ENCODE measurements at places on chromosomes 4 and X.

GRCh38 chr4:79492148-79492547, 84.1 kb upstream of the GK2 start:
- DNase-seq, result no peak

DNA sequence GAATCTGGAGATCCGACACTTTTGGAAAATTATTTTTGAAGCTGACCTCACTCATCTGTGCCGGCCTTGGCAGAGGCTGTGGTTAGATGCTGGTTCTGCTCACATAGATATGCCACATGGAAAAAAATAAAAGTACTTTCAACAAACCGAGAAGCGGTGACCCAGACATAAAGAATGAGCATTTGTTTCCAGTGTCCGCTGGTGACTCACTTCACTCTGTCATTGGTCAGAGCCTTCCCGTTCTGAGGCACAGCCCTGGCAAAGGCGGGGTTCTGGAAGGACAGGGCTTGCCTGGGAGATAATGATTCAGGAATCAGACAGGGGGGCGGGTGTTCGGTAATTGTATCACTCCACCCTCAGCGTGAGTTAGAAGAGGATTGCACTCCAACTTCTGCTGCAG, 172.4 kb upstream of the MXRA5 start:
- no peak for DNase-seq

DNA sequence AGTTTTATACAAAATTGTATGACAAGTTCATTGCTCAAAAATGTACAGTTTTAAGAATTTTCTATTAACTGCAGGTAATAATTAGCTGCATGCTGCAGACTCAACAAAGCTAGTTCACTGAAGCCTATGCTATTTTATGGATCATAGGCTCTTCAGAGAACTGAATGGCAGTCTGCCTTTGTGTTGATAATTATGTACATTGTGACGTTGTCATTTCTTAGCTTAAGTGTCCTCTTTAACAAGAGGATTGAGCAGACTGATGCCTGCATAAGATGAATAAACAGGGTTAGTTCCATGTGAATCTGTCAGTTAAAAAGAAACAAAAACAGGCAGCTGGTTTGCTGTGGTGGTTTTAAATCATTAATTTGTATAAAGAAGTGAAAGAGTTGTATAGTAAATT, 131.0 kb downstream of the TET2 start:
- no peak for DNase-seq

GRCh38 chr4:60805500-60806313, 394.4 kb upstream of the ADGRL3 start:
- DNase-seq, result no peak

DNA sequence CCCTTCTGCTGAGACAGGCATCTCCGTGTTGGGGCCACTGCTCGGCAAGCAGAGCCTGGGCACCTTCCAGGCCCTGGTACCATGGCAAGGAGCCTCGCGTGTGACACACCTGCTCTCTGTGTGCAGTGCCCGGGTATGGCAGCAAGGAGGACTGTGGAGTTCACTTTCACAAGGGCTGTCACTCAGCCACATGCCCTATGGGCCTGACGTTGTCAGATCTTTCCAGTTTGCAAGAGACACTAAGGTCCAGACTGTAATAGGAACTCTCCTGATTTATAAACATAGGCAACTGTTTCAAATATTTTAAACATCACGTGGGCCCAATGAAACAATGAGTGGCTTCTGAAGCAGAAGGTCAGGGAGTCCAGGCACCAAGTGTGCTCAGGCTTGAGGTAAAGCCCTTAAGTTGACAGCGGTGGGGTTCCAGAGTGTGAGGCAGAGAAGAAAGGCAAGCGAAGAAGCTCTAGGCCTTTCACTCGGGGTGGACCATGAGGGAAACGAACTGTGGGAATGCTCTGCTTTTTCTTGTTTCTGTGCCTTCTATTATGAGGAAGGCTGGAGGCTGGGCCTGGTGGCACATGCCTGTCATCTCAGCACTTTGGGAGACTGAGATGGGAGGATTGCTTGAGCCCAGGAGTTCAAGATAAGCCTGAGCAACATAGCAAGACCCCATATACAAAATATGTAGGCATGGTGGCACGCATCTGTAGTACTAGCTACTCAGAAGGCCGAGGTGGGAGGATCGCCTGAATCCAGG, 108.6 kb upstream of the TRIM2 start:
- DNase-seq, result no peak

GRCh38 chr4:108191269-108191914, 22.7 kb upstream of the LEF1 start:
- no peak for DNase-seq

GRCh38 chr4:36823199-36823967, 421.2 kb upstream of the NWD2 start:
- DNase-seq, result no peak

- DNase-seq, result no peak
Observed at GRCh38 chr4:147284935-147285334, 196.0 kb upstream of the EDNRA start.

DNA sequence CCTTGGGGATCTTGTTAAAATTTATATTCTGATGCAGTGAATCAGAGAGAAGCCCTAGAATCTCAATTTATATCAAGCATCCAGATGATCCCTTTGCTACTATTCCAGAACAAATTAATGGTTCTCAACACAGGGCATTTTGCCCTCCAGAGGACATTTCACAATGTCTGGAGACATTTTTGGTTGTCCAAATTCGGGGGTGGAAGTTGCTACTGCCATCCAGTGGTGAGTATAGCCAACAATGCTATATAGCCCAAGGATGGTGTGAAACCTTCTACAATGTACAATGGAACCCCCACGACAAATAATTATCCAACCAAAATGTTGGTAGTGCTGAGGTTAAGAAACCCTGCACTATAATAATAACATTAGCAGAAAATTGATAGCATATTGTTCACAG, 2440.0 kb downstream of the PCDH7 start:
- DNase-seq, result no peak

DNA sequence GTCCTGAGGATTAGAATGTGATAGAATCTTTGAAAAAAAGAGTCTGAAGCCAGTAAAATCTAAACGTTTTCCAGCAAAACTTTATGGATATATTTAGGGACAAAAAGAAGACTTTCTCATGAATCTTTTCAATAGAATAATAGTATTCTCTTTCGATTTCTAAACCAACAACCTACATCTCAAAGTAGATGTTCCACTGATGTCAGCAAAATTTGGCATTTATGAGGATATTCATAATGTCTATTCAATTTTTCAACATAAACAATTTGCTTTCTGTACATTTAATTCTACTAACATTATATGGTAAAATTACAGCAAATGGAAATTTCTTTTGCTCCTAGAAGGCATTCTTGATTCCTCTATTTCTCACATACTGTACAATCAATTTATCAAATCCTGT, 886.5 kb downstream of the CENPC start:
- DNase-seq, result no peak

GRCh38 chrX:23756165-23756564, 13.1 kb upstream of the ACOT9 start:
- DNase-seq, result peak; percentile 79

GRCh38 chrX:1418901-1419544, 27.1 kb upstream of the SLC25A6 start:
- DNase-seq, result no peak

- no peak for DNase-seq
Observed at GRCh38 chr4:89175611-89176010, 64.3 kb downstream of the TIGD2 start.

GRCh38 chr4:70902577-70903290, 565 bp downstream of the MOB1B start:
- DNase-seq, result peak; percentile 29

GRCh38 chrX:153527208-153527607, 9.8 kb downstream of the ATP2B3 start:
- DNase-seq, result no peak

DNA sequence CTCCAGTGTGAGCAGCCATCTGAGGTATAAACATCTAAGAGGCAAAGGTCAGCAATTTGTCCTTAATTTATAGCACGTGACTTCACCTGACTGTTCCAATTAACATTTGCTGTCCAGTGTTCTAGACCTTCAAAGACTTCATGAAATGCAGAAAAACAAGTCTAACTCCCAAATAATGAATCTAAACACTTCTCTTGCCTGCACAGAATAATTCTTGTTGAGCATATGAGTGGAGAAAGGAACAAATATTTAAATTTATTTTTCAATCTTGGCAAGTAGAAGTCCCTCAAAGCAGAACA, 12.0 kb downstream of the RFC1 start:
- DNase-seq, result no peak

- DNase-seq, result no peak
Observed at GRCh38 chr4:168880072-168880675, 129.9 kb downstream of the CBR4 start.

- DNase-seq, result peak; percentile 10
Observed at GRCh38 chrX:16185725-16186136, 18.4 kb downstream of the MAGEB17 start.

DNA sequence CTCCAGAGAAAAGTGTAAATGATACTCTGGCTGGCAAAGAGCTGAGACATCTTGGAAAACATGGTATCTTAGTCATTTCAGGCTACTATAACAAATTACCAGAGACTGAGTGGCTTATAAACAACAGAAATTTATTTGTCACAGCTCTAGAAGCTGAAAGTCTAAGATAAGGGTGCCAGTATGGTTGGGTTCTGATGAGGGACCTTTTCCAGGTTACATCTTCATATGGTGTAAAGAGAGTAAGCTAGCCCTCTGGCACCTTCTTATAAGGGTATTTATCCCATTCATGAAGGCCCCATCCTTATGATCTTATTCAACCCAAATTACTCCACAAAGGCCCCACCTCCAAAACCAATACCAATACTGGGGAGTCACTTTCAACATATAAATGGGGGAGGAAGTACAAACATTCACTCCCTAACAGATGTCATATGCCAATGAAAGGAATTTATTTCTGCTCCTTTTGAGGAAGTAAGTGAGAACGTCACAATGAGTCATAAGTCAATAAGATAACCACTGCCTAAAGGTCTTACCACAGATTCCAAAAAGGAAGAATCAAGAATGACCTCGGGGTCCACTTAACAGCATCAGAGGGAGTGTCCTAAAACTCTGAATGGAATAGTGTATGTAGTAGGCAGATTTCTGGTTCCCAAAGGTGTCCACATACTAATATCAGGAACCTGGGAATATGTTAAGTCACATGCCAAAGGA, 246.6 kb downstream of the OPHN1 start:
- DNase-seq, result no peak

- DNase-seq, result peak; percentile 19
Observed at GRCh38 chr4:185017964-185018772, at the start of gene HELT. HELT (plus strand) TSS chr4:185018490; CDS start chr4:185018929, 439 bp downstream.

GRCh38 chr4:177989503-177990201, 547.4 kb upstream of the AGA start:
- no peak for DNase-seq

GRCh38 chr4:169115897-169116254, 105.8 kb upstream of the CBR4 start:
- peak; percentile 27 for DNase-seq

- DNase-seq, result no peak
Observed at GRCh38 chrX:38890963-38891362, 89.7 kb downstream of the MID1IP1 start.

DNA sequence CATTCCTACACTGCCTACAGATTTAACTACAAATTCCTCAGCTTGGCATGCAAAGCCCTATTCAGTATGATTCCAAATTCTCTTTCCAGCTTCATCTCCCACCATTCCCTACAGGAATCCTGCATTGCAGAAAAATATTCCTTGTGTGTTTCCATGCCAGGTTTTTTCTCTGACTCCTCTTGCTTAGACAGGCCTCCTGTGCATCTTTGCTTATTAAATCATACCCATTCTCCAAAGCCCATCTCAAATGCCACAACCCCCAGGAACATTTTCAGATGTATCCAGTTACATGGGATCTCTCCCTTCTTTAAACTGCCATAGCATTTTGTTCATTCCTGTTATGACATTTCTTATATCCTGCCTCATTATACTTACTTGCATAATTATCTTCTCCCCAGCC, 106.4 kb upstream of the GRIA3 start:
- no peak for DNase-seq

DNA sequence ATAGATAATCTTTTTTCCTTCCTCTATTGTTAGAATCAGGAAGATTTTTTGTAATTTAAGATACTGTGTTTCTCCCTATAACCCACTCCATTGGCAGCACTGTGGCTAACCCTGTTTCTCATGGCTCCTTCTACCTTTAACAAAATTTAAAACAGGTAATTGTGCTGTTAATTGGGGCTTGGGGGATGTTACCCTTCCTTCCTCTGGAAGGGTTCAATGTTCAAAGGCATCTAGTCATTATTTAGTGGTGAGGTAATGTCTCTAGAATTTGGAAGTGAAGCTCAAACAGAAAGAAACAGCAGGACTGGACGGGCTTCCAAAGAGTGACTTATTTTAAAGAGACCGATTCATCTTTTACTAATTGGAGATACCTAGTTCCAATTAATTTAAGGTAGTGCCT, 166.4 kb downstream of the TRIML1 start:
- no peak for DNase-seq

GRCh38 chr4:86451560-86452330, 91.9 kb upstream of the MAPK10 start:
- DNase-seq, result no peak

- DNase-seq, result peak; percentile 11
Observed at GRCh38 chr4:113435893-113436292, 325.6 kb downstream of the CAMK2D start.

DNA sequence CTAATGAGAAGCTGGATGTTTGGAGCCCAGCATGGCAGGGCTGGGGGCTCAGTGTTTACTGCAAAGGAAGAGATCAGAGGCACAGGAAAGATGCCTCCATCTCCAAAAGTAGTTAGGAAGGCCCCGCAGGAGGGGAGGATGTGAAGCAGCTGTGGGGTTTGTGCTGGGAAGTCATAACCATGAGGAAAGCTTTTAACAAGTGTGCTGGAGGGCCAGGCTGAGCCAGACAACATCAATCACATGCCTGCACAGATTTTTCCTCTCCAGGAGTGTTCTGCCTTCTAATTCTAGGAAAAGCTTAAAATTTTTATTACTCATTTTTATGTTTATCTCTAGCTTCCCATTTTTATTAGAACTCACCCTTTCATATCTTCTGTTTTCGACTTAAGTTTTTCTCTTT, 65.4 kb downstream of the GPR82 start:
- DNase-seq, result no peak

- no peak for DNase-seq
Observed at GRCh38 chr4:145388043-145388442, 93.6 kb upstream of the SMAD1 start.

GRCh38 chrX:72009731-72010130, 99.1 kb downstream of the NHSL2 start:
- no peak for DNase-seq

All from activated CD8-positive, alpha-beta T cell treated with anti-CD3 and anti-CD28 coated beads for 36 hours (primary cell).